NCI-H187 treated with DMSO at 0.1 percent for 48 hours (cell line): ENCODE measurements at places on chromosomes 13 and 19.

DNA sequence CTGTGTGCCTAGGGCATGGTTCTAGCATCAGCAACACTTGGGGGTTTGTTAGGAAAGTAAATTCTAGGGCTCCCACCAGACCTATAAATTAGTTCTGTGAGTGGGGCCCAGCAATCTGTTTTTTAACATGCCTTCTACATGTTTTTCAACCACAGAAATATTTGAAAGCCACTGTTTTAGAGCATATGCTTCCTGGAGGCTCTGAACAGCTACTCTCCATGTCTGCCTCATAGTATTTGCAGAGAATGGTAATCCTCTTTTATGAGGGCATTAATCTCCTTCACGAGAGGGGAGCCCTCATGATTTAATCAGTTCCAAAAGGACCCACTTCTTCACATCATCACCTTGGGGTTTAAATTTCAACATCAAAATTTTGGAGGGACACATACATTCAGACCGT lies 6.0 kb downstream of the SPATA13 start:
- DNase-seq, result no peak

DNA sequence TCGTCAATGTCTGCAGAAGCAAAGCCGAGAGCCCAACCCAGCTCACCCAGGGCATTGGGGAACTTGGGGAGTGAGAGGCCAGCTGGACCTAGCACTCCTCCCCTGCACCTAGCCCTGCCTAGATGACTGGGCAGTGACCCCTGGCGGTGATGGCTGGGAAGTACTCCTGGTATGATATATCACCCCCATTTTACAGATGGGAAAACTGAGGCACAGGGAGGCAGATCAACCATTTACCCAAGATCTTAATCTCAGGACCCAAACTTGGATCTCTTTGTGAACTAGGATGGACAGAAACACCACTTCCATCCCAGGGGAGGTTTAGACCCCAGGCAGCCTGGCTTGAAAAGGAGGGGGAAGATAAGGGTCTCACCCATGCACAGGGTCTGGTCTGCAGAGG lies 43.5 kb downstream of the CCL25 start:
- no peak for DNase-seq

GRCh38 chr19:3163230-3163886 lies 15.2 kb upstream of the S1PR4 start:
- no peak for DNase-seq

- no peak for DNase-seq
These were observed 72.5 kb downstream of the EDNRB start for GRCh38 chr13:77846173-77846572.

DNA sequence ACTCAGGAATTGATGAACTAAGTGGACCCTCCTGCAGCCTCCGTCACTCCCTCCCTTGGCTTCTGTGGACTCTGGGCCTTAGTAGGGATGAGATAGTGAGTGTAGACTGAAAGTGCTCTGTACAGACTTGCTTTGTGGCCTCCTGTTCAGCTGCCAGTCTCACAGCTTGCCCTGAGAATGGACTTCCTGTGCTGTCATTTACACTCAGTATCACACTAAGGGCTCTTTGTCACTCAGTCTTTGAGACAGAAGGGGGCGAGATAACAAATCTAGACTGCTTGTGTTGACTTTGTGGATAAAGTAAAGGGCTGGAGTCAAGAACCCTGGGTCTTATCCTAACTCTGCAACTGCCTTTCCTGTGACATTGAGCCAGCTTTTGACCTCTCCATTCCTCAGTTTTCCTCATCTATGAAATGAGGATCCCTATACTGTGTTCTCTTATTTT lies 21.0 kb upstream of the SPRY2 start:
- DNase-seq, result no peak
